NCI-H1417 treated with DMSO at 0.1 percent for 48 hours (cell line): ENCODE measurements at places on chromosomes 2 and 18.

DNA sequence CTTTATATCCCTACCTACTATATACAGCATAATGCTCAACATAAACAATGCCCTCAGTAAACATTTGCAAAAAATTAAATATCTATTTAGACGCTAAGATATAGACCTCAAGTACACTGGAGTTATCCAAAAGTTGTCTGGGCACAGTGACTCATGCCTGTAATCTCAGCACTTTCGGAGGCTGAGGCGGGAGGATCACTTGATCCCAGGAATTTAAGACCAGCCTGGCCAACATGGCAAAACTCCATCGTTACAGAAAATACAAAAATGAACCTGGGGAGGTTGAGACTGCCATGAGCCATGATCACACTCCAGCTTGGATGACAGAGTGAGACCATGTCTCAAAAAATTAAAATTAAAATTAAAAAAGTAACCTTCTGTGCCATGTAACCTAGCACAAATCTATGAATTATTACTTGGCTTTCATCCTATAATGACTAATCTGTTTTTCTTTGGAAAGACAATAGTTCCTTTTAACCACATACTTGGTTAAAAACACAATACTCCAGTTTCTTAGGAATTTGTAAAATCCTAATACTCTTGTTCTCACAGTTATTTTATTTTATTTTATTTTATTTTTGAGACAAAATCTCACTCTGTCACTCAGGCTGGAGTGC lies 6.7 kb upstream of the TNFAIP6 start:
- DNase-seq: no peak

DNA sequence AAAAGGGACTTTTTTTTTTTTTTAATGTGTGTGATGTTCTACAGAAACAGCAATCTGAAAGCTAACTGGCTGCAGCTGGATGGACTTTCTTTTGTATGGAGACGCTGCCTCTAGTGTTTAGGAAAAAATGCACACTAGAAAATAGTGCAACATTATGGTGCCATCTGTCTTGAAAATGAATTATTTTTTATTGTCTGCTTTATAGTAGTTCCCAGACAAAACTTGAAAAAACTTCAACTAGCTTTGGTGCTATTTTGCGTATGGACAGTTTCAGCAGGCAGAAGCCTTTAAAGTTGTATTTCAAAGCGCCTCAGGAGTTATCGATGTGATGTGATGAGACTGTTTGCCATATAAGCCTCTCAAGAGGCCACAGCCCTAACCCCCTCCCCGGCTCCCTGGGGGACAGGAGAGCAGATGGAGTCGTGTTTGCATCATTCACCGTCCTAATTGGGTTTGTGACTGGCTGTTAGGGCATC lies 86.9 kb downstream of the LTBP1 start:
- DNase-seq: peak; percentile 46

GRCh38 chr2:218999021-218999880 lies 6.0 kb upstream of the CRYBA2 start:
- no peak for DNase-seq

- DNase-seq: no peak
These were observed 6.9 kb upstream of the POLR2D start for GRCh38 chr2:127864877-127865276.

GRCh38 chr2:226077841-226078240 lies 678.3 kb downstream of the NYAP2 start:
- no peak for DNase-seq

DNA sequence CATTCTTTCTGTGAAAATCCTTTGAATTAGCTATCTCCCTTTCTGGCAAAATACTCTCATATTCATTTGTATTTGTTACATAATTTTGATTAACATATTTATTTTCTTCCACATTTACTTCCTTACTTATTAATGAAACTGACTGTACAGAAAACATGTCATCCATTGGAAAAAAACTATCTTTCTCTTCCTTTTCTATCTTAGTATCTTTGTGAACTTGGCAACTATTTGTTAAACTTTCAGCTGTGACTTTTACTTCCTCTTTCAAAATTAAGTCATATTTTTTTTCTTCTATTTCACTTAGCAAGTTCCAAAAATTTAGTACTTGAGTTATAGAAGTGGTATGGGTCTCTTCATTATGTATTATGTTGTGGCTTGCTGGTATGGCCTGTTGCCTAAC lies 2.6 kb downstream of the RAD51AP2 start:
- DNase-seq: no peak

GRCh38 chr2:166499281-166499680 lies 5.2 kb upstream of the SCN7A start:
- no peak for DNase-seq

- DNase-seq: no peak
These were observed 23.8 kb upstream of the ODC1 start for GRCh38 chr2:10471955-10472354.

DNA sequence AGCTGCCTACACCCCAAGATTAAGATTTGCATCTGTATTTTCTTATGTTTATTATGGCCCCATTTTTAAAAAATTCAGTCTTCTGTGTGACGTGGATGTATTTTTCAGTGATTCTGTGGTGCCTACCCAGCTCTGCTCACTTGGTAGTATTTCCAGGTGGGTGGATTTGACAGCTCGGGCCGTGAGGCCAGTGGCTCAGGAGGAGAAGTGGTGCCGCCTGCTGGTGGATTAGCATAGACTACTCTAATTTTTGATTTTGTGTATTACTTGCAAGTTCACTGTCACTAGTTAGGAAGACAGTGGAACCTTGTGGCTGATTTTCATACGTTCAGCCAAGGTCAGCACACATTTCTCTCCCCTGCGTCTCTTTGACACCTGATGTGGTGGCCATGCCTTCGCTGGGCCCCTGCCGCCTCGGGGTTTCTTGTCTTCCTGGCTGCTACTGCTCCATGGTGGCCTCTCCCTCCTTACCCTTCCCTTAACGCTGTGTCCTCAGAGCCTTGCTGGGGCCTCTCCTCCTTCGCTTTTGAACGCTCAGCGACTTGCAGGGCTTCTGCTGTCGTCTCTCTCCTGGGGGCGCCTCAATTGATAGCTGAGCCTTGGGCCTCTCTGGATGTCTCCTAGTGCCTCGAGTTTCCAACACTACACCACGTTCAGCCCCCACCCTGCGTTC lies 89.4 kb downstream of the DGKD start:
- DNase-seq: no peak

DNA sequence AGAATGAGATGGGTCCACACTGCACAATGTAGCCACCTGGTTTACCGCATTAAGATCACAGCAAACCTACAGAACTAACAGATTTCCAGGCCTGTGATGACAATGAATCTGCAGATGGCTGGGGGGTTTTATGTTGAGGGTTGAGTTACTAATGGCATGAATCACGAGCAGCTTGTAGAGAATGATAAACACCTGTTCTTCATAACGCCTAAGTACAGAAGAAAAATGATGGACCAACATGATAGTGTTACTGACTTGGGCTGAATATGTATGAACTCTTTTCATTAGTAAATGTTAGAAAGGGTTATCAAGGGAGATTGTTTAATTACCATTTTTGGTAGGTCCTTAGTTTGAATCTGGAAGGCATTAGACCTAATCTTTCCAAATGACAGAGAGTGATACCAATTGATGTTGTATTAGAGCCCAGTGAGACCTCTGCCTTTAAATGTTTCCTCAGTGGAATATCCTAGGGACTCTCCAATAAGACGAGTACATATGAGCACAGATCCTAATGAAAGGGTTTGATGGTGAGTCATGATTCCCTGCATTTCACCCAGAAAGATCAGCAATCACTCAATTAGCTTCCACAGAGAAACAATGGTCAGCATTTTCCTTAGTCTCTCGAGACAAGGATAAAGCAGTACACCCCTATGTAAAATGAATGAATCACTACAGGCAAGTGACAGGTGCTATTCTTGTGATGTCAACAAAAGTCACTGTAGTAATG lies 243.8 kb downstream of the DLGAP1 start:
- DNase-seq: no peak

GRCh38 chr18:54357082-54357659 lies 487 bp downstream of the STARD6 start:
- DNase-seq: no peak

DNA sequence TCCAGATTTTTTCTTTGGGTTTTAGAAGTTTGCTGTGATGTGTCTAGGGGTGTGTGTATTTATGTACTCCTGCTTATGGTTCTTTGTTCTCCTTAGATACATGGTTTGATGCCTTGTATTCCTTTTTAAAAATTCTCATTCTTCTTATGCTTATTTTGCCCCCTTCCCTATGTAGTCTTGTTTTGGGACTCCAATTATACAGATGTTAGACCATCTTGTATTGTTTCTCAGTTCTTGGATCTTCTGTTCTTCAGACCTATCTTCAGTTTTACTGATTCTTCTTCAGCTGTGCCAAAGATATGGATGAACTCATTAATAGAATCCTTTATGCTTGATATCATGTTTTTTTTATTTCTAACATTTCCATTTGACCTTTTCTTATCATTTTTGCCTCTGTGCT lies 14.2 kb upstream of the MSL3B start:
- no peak for DNase-seq

DNA sequence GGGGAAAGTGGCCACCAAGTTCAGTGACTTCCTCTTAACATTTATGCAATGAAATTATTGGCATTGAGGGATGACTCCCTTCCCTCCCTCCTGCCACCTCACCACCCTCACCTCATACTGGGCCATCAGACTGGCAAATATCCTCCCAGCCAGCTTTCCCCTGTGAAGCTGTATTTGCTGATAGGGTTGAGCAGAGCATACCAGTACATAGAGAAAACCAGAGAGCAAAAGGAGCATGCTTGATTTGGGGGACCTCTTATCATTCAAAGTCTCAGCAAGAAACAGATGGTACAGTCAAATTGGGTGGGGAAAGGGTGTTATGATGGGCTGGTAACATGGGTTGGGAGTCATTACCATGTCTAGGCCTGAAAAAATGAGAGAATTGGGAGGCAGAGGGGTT lies 19.1 kb upstream of the B3GNT2 start:
- no peak for DNase-seq

- DNase-seq: no peak
These were observed 620.6 kb upstream of the ID2 start for GRCh38 chr2:8061219-8061618.

GRCh38 chr2:25419678-25420242 lies 78.0 kb upstream of the DNMT3A start:
- DNase-seq: no peak

- DNase-seq: no peak
These were observed 171.6 kb downstream of the MBD2 start for GRCh38 chr18:54052732-54053429.

- peak; percentile 27 for DNase-seq
These were observed 344.9 kb downstream of the CYRIA start for GRCh38 chr2:16320716-16321115.

- no peak for DNase-seq
These were observed 121.1 kb upstream of the TEX51 start for GRCh38 chr2:126777620-126777978.

DNA sequence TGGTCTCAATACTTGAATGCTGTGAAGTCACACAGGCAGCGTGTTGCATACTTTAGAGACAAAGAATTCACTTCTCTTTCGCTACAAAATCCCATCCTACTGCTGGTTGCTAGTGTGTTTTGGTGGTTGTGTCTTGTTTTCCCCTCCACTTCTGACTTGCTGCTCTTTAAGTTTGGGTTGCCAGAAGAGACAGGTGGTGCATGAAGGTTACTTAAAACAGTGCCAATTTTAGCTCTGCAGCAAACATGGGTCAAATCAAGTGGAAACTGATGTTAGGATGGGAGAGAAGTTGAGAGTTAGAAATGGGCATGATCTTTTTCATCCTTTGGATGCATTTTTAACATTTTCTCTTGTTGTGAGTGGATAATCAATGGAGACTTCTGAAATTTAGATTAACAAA lies 136.2 kb upstream of the KCNH7 start:
- DNase-seq: no peak

GRCh38 chr2:55859875-55860274 lies 63.7 kb downstream of the EFEMP1 start:
- no peak for DNase-seq

DNA sequence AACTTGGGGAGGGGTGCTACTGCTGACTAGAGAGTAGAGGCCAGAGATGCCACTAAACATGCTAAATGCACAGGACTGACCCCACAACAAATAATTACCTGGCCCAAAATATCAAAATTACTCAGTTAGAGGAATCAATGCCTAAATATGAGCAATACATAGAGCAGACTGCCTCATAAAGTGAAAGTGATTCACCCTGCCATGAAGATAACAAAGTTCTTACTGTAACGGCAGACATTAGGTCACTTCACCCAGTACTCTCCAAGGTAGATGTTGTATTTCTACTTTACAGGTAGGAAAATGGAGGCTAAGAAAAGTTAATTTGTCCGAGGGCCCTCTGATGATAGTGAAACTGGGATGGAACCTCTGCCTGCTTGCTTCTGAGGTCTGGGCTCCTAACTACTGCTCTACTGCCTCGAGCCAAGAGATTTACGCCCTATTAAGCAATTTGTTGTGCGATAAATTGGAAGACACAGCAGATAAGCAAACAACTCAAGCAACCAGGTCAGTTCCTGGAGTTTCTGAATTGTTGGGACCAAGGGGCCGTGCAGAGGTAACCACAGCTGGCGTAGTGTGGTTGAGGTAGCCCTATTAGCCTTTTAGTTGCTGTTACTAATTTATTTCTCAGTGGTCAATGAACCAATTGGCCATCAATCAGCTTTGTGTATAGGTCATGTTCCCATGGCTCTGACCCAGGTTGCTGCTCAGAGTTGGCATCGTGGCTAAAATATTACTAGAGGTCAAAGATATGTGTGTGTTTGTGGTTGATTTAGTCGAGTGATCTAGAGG lies 4.8 kb downstream of the DHRS9 start:
- no peak for DNase-seq

DNA sequence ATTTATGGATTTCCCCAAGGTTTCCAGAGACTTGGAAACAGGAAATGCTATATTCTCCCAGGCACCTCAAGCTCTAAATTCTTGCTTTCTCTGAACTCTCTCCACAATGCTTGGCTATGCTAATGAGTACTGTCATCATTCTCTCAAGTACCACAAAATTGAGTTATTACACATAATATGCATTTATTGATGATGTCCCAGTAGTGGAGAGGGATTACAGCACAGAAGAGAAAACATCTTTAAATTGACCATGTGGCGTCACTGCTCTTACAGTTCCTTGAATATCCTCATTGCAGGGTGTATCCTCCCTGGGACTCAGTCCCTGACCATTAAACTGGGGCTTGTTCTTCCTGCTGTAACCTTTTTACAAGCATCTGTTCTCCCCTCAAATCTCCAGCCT lies 681.1 kb upstream of the FANCL start:
- DNase-seq: no peak

DNA sequence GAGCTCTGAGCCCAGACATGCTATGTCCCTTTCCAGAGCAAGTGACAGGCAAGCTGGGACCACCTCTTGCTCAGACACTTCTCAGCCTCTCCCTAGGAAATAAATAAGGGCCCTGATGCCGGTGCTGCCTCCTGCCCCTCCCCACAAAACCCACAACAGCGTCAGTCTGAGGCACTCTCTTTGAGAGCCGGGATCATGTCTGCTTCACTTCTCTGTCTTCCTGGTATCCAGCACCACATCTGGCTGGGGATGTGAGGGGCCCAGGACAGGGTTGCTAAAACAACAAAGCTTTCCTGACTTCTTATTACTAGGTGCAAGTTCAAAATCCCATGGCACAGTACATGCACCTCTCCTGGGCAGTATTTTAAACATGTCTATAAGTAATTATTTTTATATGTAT lies 103.9 kb upstream of the GLI2 start:
- no peak for DNase-seq
